Chondrocyte (in vitro differentiated cells): ENCODE measurements at places on chromosomes 7 and 10.

DNA sequence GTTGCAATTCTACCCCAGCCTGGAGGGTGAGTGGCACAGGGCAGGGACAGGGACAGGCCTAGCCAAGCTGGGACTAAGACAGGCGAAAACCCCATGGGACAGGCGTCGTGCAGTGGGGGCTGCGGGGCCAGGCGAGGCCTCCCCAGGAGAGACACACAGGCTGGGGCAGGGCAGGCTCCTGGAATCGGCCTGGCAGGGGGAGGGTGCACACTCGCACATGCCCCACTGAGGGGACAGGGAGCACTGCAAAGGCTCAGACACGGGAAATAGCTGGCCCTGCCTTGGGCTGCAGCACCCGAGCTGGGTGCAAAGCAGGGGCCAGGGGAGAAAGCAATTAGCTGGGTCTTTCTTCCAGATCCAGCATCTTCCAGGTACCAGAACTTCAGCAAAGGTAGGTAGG lies 10.4 kb downstream of the LAT2 start:
- no peak for DNase-seq

GRCh38 chr10:52780391-52781155 lies 8.0 kb upstream of the MBL2 start:
- DNase-seq: no peak

GRCh38 chr7:70285187-70285586 lies 686.9 kb downstream of the AUTS2 start:
- DNase-seq: no peak

DNA sequence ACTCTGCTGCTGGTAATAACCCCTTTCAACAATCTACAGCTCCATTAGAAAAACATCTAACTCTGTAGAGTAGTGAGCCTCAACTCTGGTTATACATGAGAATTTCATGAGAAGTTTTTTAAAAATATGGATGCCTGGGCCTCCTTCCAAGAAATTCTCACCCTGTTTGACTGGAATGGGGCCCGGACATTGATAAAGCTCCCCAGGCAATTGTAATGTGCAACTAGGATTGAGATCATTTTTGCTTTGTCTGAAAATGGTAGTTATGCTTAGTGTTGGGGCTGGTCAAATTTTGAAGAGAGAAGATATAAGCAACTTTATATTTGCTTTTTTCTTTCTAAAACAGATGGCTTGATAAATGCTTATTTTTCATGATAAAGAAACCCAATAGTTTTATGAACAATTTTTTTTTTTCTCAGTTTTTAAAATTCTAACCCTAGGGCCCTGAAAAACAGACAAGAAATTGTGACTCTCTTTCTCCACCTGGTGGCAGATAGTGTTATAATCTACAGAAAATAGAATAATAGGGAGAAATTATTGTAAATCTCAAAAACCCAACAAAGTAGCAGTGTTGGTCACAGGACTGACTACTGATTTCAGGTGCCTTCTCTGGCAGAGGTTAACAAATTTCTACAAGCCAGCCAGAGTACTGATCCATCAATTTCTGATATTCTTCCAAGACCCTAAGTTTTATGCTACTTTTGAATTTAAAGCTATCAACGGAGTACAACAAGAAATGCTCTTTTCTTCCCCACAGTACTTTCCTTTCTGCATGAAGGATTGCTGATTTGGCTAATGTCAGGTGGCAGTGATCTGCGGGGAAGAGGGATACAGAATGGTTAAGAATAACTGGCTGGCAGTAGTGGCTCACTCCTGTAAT lies 174.8 kb downstream of the DKK1 start:
- no peak for DNase-seq

DNA sequence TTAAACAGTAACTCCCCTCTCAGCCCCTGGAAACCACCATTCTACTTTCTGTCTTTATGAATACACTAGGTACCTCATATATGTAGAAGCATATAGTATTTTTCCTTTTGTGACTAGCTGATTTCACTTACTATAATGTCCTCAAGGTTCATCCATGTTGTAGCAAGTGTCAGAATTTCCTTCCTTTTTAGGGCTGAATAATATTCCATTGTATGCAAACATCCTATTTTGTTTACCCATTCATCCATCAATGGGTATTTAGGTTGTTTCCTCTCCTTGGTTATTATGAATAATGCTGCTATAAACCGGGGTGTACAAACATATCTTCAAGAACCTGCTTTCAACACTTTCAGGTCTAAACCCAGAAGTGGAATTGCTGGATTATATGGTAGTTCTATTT lies 125.3 kb downstream of the SGMS1 start:
- DNase-seq: no peak
